CD4-positive, alpha-beta T cell treated with Interleukin-15 for 4 hours (primary cell): ENCODE measurements at places on chromosomes 4 and X.

DNA sequence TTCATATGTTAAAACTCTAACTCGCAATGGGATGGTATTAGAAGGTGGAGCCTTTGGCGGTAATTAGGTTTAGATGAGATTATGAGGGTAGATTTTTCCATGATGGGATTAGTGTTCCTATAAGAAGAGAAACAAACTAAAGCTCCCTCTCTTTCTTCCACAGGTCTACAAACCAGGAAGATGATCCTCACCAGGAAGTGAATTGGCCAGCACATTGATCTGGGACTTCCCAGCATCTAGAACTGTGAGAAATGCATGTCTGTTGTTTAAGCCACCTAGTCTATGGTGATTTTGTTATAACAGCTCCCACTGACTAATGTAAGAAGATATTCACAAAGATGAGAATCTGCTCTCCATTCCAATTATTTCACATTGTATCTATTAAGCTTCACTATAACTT lies 2266.9 kb downstream of the PCDH7 start:
- no peak for DNase-seq

DNA sequence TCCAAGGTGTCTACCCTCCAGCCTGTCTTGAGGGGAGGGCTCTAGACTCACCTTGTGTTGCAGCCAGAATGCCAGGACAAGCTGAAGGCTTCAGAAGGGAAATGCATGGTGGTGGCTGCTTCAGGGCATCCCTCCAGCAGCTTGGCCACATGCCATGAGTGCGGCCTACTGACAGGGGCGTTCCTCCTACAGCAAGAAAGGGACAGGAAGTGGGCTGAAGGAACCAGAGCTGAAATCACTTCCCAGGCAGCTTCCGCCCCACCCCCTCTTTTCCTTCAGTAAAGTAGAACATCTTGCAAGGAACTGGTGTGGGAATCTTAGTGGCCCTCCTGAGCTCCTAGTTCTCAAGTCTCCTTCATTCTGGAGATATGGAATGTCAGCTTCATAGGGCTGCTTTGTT lies 167.5 kb upstream of the DGKK start:
- no peak for DNase-seq

DNA sequence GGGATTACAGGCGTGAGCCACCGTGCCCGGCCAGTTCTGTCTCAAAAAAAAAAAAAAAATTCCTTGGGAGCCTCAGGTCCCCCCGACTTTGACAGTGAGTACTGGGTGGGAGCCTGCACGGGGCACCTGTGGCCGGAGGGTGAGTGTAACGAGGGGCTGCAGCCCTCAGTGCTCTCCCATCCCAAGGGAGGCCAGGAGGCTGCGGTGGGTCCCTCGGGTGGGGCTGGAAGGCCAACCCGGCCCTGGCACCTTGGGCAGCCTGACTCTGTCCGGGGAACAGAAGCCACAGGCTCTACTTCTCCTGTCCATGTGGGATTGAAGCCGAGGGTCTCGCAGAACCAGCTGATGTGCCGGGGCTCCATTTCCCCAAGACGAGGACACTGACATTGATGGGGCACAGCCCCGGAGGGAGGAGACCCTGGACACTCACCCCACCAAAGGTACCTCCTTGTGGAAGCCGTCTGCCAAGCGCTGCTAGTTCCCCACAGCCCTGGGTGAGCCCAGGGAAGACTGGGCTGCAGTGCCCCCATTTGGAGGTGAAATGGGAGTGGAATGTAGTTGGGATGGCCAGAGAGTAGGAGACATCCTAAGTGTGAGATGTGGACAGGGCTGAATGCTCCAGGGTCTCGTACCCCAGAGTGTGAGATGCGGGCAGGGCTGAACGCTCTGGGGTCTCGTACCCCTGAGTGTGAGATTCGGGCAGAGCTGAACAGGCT lies 2.3 kb upstream of the SLC26A1 start:
- DNase-seq = no peak

GRCh38 chr4:42653626-42654560 lies 3.0 kb downstream of the ATP8A1 start:
- DNase-seq = no peak

DNA sequence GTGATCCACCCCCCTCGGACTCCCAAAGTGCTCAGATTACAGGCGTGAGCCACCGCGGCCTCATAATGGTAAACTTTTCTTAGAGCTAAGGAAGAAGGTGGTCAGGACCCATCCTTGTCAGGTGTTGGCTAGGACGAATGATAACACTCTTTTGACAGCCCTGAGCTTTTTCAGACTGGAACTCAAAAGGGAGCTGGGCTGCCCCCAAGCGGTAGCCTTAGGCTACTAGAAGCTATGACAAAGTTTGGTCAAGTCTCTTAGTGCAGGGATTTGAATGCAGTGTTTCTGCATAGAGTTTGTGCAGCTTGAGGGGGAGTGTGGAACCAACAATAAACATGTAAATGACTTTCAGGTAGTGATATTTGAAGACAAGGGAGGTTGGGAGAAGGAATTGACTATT lies 11.8 kb upstream of the HSD17B10 start:
- peak; percentile 42 for DNase-seq

DNA sequence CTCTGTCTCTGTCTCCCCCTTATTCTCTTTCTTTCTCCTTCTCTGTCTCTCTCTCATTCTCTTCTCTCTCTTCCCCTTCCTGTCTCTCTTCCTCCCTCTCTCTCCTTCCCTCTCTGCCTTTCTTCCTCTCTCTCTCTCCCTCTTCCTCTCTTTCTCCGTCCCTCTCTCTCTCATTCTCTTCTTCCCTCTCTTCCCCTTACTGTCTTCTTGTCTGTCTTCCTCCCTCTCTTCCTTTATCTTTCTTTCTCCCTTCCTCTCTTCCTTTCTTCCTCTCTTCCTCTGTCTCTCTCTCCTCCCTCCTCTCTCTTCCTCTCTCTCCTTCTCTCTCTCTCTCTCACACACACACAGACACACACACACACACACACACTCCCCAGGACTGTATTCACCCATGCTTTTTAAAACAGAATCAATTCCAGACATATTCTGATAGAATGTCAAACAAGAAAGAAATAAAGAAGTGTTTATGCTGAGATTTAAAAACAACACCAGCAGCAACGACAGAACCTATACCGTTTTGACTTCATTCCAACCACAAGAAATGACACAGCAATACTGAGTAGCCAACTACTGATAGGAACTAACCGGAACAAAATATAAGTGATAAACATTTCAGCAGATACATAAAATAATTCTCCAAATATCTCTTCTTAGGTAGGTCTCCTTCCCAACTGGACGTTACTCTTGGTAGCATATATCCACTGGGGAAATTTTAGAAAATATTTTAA lies 296.7 kb downstream of the ASMT start:
- no peak for DNase-seq

DNA sequence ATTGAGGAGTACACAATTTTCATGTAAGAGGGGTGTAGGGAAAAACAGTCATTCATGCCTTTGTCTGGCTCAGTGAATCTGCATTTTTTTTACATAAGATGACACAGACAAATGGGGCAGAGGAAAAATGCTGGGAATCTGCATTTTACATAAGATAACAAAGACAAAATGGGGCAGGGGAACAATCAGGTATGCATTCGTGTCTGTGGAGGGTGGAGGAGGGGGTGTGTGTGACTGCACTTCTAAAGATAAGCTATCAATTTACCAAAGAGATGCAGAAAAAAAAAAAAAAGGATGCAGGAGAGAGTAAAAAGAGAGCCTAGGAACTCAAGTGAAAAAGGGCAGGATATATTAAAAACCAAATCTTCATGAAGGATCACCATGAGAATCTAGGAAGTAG lies 637.4 kb downstream of the ZNF674 start:
- DNase-seq = no peak

GRCh38 chr4:107734120-107734519 lies 14.1 kb upstream of the PAPSS1 start:
- no peak for DNase-seq

GRCh38 chrX:88604433-88605221 lies 142.4 kb upstream of the CPXCR1 start:
- DNase-seq = no peak

DNA sequence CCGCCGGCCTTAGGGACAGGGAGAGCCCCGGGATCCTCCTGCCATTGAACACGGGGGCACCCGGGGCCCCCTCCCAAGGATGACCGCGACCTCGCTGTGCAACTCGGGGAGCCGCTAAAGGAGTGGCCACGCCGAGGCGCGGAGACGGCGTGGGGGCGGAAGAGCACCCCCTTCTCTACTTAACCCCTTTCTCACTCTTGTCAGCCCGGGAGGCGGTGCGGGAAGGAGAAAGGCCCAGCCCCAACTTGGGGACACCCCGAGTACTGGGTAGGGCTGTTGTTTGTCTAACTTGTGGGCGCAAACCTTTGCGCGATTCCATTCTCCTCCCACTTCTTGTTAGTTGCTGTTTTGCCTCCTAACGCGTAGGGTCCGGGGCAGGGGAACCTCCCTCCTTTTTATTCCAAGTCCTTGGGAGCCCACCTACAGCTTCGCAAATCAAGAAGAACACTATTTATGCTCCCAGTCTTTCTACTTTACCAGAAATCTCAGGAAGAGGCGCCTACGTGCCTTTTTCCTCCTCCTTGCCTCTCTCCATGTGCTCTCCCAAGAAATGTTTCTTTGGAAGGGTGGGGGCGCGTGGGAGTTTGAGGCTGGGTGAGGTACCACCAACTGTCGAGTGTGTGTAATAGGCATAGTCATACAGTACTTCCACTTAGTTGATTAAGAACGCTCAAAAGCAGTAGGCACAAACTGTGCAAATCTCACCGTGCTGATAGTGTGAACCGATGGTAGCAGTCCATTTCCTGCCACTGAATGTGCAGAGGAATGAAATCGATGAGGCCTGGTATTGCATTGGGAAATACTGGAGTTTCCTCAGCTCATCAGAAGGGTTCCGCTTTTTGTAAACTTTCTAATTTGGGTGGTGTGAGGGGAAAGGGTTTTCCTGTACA lies 813 bp downstream of the DIAPH2 start:
- DNase-seq = peak; percentile 25

GRCh38 chr4:183398298-183399125 lies 45.9 kb upstream of the CDKN2AIP start:
- peak; percentile 49 for DNase-seq

- DNase-seq = no peak
Observed at GRCh38 chrX:40446921-40447320, 133.8 kb upstream of the ATP6AP2 start.

GRCh38 chrX:37380924-37381323 lies 31.8 kb downstream of the PRRG1 start:
- no peak for DNase-seq

DNA sequence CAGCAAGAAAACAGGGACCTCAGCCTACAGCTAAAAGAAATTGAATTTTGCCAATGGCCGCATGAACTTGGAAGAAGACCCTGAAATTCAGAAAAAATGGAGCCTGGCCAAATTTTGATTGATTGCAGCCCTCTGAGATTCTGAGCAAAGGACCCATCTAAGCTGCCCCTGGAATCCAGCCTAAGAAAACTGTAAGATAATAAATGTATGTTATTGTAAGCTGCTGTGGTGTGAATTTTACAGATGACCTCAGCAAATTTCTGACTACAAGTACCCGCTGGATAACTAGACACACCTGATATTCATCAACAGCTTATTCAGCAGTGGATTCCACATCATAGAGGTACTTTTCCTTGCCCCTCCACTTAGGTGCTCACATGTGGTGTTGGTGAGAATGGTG lies 119.5 kb upstream of the EPHA5 start:
- no peak for DNase-seq

GRCh38 chr4:141080668-141081067 lies 52.6 kb downstream of the RNF150 start:
- DNase-seq = no peak

- DNase-seq = no peak
Observed at GRCh38 chrX:49762175-49762720, 66.5 kb upstream of the PAGE1 start.

DNA sequence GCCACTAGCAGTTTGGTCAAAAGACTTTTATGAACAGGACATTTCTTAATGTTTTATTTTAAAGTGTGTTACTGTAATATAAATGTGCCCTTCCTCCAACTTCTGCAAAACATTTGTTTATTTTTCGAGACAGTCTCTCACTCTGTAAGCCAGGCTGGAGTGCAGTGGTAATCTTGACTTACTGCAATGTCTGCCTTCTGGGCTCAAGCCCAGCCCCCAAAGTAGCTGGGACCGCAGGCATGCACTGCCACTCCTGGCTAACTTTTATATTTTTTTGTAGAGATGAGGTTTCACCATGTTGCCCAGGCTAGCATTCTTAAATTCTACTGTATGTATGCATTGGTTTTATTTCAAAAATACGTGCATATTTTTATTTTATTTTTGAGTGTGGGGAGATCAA lies 1201.9 kb downstream of the STIM2 start:
- DNase-seq = no peak

GRCh38 chrX:2262668-2263055 lies 238.1 kb downstream of the DHRSX start:
- DNase-seq = no peak

- DNase-seq = no peak
Observed at GRCh38 chrX:123357941-123358340, 173.9 kb downstream of the GRIA3 start.

DNA sequence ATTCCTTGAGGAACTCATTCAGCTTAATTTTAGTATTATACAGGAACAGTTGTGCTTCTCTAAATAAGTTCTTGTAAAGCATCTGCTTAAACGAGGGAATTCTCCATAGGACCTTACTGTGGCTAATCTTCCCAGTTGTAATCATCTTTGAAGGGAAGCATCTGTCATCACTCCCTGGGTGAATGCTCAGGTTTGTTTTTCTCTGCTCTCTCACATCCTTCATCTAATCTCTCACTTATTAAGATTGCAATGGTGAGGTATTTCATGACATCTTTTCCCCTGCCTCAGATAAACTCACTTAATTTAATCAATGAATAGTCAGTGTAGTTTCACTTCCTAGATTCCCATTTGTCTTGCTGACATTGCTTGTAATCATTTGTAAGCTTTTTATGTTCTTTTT lies 121.8 kb upstream of the ADAMTS3 start:
- no peak for DNase-seq

DNA sequence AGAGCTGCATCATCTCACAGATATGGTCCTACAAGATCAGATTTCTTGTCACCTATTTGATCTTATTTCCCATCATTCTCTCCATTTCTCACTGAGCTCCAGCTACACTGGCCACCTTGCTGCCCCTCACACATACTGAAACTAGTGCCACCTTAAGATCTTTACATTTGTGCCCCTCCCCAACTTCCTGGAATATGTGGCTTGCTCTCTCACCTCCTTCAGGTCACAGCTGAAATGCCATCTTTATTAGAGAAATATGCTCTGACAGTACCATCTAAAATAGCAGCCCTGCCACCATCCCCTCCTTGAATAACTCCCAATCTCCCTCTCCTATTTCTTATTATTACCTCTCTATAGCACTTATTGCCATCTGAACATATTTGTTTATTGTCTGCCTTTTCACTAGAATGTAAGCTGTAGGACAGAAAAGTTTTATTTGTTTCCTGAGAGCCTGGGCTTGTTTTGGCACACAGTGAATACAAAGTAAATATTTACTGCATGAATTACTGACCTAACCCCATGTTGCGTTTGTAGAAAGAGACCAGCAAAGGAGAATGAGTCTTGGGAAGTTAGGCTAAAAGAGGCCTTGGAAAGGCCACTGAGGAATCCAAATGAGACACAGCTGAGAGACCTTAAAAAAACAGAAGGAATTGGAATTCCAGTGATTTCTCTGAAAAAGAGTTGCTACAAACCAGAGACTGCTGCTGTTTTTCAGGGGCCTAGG lies 22.7 kb downstream of the DYNLT3 start:
- DNase-seq = no peak

GRCh38 chr4:48777739-48778138 lies 2.3 kb downstream of the FRYL start:
- DNase-seq = no peak
